ENCODE measurements at places on chromosomes 7 and 10.

- no peak for DNase-seq
These were observed 27.8 kb downstream of the CHST15 start for GRCh38 chr10:124065382-124066125.

GRCh38 chr7:107838024-107838601 is 35.1 kb upstream of the SLC26A3 start:
- no peak for DNase-seq

DNA sequence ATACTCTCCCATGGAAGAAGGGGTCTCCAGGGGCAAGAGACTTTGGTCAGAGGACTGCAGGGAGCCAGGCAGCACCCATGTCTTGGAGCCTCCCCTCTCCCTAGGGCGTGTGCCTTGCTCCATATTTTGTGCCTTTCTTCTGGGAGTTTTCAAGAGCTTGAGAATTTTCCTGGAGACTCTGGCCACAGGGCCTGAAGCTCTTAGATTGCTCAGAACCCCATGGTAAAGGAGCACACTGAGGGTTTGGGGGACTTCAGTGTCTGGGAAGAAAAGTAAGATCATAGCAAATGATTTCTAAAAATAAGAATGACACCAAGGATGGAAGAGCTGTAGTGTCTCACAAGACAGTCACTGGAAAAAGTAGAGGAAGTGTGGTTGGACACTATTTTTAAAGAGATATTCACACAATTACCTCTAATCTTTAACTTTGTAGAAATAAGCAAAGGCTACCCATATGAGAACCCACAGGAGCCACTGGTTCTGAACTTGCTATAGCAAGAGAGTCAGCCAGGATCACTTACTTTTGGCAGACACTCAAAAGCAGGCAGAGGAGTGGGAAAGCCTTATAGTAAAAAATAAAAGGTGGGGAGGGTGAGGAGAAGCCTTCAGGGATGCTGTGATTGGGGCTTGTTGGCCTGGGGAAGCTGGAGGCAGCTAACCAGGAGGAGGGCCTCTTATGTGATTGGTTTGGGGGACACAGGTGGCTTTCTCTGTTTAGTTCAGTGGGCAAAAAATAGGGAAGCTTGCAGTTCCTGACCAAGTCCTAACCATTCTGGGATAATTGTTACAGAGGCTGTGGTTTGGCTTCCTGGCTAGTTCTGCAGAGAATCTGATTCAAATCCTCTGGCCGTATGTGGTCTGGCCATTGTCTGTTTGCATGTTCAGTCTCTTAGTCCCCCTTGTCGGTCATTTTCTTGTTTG is 5.1 kb upstream of the CSGALNACT2 start:
- no peak for DNase-seq

GRCh38 chr7:143878884-143879283 is 23.1 kb downstream of the TCAF1 start:
- no peak for DNase-seq

- DNase-seq: no peak
These were observed 47.9 kb downstream of the GALNT11 start for GRCh38 chr7:152073352-152073751.

DNA sequence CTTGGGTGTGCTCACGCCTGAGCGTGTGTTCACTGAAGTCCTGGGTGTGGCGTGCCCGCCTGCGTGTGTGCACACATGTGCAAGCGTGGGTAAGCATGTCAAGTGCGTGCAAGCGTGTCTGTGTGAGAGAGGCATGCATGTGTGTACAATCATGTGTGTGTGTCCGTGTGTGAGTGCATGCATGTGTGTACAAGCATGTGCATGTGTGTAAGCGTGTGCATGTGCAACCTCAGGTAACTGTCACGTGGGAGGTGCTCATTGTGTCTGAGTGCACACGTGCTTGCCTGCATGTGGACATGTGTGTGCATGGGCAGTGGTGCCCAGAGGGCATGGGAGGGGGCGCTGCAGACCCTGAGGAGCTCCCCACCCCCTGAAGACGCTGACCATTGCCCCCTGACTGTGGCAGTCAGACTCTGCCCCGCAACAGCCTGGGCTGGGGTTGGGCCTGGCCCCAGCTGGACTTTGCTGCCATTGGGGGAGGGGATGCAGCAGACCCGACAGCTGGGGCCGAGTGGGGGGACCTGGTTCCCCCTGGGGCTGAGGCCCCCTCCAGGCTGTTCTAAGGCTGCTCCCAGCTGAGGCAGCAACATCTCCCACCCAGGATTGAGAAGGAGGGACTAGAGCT is 88.1 kb downstream of the UNCX start:
- DNase-seq: no peak

DNA sequence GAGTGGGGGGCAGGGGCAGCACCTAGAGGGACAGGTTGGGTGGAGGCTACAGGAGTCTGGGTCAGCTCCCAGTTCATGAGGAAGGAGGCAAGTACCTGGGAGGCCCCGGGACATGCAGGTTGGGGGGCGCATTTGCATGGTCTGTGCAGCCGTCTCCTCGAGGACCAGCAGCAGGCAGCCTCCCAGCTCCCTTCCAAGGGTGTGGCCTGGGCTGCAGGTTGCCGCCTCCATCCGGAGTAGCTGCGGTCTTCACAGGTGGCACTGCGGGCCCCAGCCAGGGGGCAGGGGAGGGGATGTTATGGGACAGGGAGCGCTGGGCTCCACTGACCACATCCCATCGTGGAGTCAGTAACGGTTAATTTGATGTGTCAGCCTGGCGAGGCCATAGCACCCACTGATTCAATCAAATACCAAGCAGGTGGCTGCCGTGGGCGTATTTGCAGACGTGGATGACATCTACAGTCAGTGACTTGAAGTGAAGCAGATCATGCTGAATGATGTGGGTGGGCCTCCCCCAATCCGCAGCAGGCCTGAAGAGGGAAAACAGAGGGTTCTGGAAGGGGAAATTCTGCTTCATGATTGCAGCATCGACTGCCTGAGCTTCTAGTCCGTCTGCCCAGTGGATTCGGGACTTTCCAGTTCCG is 81.6 kb downstream of the PRKAG2 start:
- DNase-seq: peak; percentile 21

- DNase-seq: peak; percentile 78
These were observed 140.4 kb upstream of the BMPER start for GRCh38 chr7:33764752-33765451.

DNA sequence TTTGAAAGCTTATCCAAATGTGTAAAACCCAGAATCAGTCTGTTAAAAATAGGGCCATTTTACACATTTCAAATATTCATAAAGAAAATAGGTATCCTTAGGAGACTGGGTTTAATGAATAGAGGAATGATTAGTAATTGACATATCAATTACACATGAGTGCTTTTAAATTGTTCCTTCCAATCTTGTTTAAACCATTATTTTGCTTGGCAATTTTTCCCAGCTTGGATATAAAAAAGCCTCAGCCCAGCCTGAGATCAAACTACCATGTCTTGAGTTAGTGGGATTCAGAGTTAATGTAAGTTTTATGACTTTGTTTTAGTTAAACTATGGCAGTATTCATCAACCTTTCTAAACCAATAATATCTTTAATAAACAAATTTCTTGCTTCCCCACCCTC is 28.3 kb downstream of the PARP12 start:
- DNase-seq: no peak

DNA sequence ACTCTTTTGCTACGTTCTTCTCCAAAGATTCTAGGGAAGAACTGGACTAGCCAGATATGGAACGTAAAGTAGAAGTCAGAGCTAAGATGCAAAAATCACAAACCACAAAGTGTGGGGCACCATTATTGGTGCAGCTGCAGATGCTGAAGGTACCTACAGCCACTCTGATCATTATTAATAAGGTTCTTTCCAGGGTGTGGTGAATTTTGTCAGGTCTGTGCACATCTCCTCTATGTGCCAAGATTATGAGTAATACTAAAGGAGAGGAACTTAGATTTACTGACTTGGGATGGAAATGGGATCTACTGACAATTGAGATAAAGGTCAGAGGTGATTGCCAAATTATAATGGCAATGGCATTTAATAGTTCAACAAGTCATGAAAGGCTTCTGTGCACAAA is 148.2 kb downstream of the RAPGEF5 start:
- peak; percentile 75 for DNase-seq

GRCh38 chr7:114627231-114627630 is 212.6 kb downstream of the FOXP2 start:
- DNase-seq: no peak

DNA sequence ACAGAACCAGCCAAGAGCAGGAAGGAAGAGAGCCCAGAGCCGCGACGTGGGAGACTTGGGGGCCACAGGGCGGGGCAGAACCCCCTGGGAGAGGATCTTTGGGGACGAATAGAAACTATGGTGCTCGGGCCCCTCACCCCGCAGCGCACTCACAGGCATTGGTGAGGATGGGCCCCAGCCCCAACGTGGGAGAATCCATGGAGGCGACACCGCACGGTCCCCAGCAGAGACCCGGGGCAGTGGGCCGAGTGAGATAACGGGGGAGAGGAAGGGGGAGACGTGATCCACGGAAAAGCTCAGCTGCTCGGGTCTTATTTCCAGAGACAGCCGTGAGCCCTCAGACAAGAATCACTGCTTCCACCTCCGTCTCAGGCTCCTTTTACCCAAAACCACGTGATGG is 222.4 kb downstream of the TCERG1L start:
- no peak for DNase-seq

- DNase-seq: no peak
These were observed 115.7 kb upstream of the KMT2C start for GRCh38 chr7:152551304-152552036.

GRCh38 chr7:49823566-49823965 is 50.1 kb downstream of the VWC2 start:
- DNase-seq: no peak

DNA sequence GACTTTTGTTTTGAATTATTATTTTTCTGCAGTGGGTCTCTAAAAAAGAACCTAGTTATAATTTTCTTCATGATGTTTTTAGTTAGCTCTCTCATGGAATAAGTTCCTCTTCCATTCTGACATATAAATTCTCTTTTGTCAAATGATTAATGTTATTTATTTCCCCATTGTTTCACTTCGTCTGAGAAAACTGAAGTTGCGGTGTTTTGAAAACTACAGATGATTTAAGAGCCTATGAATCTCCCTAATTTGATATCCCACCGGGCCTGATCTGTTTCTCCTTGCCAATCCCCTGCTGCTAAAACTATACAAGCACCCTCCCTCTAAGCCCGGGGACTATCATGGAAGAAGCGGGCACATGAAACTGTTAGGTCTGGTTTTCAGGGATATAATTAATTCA is 41.4 kb downstream of the HTR7 start:
- no peak for DNase-seq

DNA sequence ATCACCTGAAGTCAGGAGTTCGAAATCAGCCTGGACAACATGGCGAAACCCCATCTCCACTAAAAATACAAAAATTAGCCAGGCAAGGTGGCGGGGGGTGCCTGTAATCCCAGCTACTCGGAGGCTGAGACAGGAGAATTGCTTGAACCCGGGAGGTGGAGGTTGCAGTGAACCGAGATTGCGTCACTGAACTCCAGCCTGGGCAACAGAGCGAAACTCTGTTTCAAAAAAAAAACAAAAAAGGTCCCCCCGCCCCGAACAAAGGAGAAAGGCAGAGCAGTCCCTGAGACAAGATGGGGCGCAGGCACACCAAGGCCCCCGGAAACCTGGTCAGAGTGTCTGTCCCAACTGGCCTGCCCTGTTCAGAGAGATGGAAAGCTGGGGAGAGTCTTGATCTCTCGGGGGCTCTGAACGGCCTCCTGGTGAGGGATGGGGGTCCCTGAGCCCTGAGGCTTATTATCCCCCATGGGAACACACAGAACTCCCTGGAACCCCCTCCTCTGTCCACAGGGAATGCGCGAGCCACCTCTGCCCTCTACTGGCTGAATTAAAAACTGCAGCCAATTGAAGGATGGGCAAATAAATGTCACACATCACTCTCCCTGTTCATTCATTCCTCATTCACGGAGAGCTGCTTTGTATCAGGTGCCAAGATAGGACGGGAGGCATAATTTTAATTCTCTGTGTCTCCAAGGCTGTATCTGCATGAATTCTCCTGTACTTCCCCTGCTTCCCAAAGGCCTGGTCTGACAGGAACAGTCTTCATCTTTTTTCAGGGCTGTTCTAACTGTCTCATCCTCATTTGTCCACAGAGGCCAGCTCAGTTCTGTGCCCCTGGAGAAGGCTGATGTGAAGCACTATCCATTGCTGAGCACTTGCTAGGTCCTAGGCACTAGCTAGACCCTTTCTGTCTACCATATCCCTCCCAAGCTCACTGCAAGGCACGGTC is 28.9 kb downstream of the MAT1A start:
- DNase-seq: peak; percentile 29

GRCh38 chr7:92623544-92623943 is 33.4 kb upstream of the FAM133B start:
- no peak for DNase-seq

DNA sequence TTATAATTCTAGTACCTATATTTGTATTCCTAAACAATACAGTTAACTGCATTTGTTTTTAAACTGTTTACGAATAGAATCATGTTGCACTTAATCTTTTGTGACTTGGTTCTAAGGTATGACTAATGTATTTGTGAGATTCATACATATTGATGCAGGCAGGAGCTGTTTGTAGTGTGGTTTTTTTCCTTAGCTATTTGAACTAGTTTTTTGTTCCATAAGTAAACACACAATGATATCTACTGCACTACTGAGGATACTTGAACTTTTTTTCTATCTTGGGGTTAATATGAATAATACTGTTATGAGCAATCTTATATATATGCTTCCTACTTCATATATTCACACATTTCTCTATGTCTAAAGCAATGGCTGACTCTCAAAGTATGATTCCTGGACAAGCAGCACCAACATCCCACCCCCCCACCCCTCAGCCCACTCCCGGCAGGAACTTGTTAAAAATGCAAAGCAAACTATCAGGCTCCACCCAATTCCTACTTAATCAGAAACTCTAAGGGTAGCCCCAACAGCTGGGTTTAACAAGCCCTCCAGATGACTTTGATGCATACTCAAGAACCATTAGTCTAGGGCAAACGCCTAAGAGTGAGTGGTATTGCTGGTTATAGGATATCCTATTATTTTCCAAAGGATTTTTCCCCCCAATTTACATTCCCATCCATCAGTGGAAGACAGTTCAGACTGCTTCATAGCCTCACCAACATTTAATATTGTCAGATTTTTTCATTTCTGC is 25.8 kb downstream of the BRAF start:
- peak; percentile 40 for DNase-seq

GRCh38 chr10:76675951-76676587 is 961.5 kb downstream of the KCNMA1 start:
- peak; percentile 14 for DNase-seq

DNA sequence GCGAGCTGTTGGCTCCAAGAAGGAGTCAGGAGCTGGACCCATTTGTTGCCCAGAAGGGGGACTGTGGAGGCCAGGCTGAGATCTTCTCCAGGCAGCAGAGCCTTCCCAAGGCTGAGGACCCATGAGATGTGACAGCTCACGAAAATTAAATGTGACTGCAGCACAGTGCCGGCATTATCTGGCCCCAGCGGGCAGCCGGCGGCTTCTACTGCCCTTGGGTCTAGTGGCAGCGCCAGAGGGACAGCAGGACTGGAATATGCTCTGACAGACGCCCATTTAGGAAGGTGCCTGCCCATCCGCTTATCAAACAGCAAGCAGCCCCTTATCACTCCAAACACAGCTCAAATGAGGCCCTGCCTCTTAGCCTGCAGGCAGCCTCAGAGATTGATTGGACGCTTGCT is 122.9 kb upstream of the LYZL2 start:
- DNase-seq: no peak

- no peak for DNase-seq
These were observed 3.5 kb downstream of the ITIH2 start for GRCh38 chr10:7706534-7707073.

Data from epithelial cell of esophagus (primary cell).